ENCODE measurements at places on chromosomes 1 and 21.

GRCh38 chr1:32770221-32770731, 46.9 kb downstream of the YARS1 start:
- no peak for DNase-seq

DNA sequence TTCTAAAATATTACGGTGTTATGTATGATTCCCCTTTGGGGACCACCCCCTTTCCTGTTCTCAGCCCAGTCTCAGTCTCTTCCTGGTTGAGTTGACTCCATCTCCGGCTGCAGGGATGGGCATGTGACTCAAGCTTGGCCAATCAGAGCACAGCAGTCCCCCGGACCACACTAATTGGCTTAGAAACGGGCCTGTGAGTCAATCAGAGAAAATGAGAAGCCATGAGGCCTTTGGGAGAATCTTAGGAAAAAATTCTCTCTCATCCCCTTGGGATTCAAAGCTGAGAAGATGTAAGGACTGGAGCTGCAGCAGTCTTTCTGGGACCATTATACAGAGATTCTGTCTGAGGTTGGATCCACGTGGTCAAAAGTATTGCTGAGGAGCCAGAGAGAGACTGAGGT, 10.7 kb upstream of the FHAD1 start:
- no peak for DNase-seq

GRCh38 chr21:46617267-46618051, 12.6 kb upstream of the S100B start:
- DNase-seq, result no peak

DNA sequence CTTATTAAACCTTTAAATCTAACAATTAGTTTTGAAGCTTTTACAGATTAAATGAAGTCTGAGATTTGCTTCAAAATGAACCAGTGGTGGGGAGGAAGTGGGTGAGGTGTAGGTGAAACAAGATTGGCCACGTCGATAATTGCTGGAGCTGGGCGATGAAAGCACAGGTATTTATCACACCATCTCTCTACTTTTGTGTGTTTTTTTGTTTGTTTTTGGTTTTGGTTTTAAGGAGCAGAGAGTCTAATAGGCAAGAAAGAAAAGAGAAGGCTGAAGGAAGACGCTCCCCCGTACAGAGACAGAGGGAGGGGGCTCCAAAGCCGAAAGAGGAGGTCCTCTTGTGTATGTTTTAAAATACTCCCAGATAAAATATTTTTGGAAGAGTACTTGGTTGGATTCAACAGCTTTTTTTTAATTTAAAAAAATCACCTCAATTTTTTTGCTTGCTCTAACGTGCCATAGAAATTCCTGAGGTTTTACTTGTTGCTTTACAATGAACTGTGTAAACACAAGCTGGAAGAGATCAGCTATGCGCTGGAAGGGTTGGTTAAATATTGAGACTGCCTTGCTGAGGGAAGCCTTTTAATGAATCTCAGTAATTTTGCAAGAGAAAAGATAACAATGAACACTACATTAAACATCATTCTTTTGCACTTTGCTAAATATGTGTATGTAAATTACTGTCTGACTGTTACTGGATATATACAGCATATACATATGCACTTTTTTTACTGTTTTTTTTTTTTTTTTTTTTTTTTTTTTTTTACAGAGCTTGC, 6.7 kb upstream of the LGALS8 start:
- DNase-seq, result no peak

Data from activated CD4-positive, alpha-beta T cell treated with anti-CD3 and anti-CD28 coated beads, Interleukin-2, amount 50 U/mL, for 48 hours (primary cell).